Heart right ventricle (tissue), 16 donors: ENCODE measurements at places on chromosomes 5 and 9. TPM values are rescaled to one million over a fixed set of nuclear protein-coding genes. Genes with fewer than 3 reads are reported as not detected.

Gene NMUR2
- not detected for total RNA-seq

Gene EIF4EBP3
- total RNA-seq = 16.9 TPM

Gene GARIN3
- total RNA-seq = not detected

Gene HMCN2
- total RNA-seq = 2.6 TPM

Gene IQGAP2
- total RNA-seq = 2.6 TPM

Gene PCDHGC5
- 2.9 TPM for total RNA-seq
